Smooth muscle cell of the brain vasculature (primary cell): ENCODE measurements at places on chromosomes 5 and 9.

- no peak for DNase-seq
Observed at GRCh38 chr9:98536542-98537173, 172.1 kb downstream of the GABBR2 start.

DNA sequence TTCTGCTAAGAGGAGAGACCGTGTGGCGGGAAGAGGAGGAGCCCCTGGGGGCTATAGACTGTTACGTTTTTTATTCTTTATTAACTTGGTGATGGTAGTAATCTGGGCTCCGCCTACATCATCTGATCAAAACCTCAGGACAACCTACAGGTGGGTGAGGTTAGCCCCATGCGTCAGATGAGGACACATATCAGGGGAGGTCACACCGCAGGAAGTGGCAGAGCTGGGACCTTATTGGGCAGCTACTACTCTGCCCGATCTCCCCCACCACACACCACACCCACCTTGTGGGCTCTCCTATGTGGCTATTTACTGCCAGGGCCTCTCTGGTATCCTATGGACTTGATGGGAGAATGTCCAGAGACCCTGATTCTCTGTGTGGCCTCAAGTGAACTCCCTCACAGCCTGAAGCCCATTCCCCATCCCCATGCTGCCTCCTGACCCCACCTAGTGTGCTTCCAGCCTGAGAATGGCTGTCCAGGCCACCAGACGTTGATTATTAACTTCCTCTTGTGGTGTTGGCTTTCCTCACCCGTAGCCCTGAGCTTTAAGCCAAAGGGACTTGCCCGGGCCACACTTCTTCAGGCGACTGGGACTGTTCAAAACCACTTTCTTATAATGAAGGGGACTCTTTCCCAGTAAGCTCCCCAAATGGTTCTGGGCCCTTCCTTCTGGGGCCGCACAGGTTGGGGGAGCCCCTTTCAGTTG is 8.2 kb downstream of the UNC5A start:
- DNase-seq, result no peak

GRCh38 chr5:158821331-158821730 is 278.4 kb downstream of the EBF1 start:
- no peak for DNase-seq

DNA sequence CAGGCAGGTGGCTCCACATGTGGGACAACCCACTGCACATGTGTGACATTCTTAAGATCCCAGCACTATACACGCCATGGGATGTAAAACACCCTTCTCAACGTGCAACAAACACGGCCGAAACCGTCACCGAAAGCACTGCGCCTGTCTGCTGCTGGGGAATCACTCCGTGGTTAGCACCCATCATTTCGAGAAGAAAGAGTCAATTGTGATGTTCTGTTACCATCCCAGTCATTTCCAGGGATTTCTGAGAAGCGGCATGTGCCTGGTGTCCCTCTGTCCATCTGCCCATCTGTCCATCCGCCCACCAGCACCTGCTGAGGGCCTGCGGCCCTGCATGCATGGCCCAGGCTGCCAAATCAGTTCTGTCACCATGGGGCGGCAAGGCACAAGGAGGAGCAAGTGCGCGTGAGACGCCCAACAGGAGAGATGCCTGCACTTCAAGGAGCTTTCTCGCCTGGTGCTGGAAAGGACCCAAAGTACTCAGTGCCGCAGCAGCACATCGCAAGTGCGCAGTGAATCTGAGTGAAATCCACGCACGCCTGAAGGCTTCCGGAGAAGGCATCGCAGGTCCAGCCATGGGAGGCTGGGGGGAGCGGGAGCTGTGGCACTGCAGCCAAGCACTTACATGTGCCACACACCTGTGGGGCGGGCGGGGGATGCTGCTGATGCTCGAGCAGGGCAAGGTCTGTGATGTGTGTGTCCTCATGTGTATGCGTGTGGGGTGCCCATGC is 38.0 kb downstream of the VAV2 start:
- DNase-seq, result no peak

DNA sequence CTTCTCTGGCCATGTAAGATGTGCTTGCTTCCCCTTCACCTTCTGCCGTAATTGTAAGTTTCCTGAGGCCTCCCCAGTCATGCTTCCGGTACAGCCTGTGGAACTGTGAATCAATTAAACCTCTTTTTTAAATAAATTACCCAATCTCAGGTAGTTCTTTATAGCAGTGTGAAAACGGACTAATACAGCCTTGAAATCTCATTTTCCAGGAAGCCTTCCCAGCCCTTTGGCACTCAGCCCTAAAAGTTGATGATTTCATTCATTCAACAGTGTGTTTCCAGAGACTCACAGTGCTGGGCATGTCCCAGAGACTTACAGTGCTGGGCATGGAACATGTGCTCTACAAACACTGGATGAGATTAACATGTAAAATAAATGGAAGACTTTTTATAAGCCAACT is 135.8 kb downstream of the DCP2 start:
- no peak for DNase-seq

GRCh38 chr5:63400079-63400478 is 562.2 kb downstream of the HTR1A start:
- no peak for DNase-seq
